ENCODE measurements at places on chromosomes 7 and 10.

DNA sequence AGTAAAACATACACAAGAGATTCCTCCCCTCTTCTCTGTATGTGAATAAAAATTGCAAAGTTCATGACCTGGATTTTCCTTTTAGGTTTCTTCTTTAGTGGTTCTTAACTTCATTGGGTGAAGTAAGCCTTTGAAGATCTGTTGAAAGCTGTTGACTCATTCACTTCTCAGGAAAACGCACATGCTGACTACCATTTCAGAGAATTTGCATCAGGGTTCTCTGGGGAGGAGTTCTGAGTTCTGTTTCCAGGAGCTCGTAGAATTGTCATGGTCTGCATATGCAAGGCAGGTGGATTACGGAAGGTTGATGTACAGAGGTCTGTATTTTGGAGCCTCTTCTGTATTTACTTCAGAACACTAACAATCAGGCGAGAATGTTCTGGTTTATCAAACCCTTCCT is 962 bp upstream of the SLC26A4 start:
- no peak for DNase-seq

GRCh38 chr7:95026421-95027072 is 119.2 kb downstream of the PPP1R9A start:
- DNase-seq: no peak

DNA sequence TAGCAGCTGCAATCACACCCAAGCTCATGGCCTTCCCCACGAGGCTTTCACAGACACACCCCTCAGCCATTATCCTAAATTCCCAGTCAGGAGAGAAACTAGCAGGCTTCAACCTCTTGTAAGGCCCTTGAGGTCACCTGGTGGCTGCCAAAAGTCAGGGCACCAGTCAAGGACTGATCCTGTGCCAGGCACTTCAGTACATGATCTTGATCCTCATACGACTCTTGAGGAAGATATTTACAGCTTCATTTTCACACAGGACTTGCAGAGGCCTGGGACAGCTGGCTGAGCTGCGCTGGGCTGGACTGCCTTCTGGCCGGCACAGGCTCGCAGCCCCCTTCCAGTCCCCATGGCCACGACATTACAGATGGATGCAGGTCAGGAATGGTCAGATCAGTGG is 8.8 kb downstream of the PDAP1 start:
- DNase-seq: no peak

- DNase-seq: no peak
Observed at GRCh38 chr7:55046582-55047342, 27.9 kb downstream of the EGFR start.

DNA sequence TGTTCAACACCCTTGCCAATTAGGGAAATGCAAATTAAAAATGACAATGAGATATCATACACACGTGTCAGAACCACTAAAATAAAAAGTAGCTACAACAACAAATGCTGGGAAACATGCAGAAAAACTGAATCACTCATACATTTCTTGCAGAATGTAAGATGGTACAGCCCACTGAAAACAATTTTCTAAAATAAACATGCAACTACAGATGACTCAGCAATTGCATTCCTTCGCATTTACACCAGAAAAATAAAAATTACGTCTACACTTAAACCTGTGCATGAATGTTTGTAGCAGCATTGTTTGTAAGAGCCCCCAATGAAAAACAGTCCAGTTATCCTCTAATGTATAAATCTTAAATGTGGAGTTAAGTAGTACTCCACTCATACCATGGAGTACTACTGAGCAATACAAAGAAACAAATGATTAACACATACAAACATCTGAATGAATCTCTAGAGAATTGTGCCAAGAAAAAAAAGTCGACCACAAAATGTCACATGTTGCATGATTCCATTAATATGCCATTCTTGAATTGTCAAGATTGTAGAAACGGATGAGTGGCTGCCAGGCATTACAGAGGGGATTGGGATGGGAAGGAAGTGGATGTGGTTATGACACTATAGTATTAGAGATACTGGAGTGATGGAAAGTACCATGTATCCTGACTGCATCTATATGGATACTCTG is 134.6 kb upstream of the NPSR1 start:
- DNase-seq: no peak

GRCh38 chr10:97312897-97313296 is 6.2 kb upstream of the FRAT1 start:
- DNase-seq: peak; percentile 26

DNA sequence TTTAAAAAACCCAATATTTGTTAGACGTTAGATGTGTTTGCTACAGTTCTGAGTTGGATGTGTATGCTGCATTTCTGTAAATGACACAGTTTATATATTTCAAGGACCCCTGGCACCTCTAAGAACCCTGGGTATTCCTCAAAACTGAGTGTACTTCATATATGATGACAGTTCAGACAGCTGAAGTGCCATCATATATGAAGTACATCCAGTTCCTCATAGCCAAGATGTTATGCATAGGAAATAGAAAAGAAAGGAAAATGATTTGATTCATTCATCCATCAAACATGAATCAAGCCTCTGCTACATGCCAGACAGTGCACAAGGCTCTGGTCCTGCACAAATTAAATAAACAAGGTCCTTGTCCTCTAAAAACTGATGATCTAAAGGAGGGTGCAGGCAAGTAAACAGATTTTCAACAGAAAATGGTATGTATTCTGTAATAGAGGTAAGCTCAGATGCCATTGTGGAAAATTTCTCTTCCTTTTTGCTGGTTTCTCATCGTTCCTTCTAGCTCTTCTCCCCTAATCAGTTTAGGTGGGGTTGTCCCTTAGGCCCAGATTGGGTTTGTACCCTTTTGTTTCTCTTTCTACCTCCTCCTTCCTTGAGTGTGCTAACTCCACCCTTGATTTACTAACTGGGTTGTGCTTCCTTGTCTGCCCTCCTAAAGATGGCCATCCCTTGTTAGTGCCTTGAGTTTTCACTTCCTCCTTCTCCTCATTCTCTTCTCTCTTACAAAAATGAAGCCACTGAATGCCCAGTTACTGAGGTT is 25.3 kb upstream of the SMIM30 start:
- no peak for DNase-seq

- DNase-seq: no peak
Observed at GRCh38 chr10:89734616-89735015, 33.2 kb downstream of the KIF20B start.

GRCh38 chr7:24501009-24501408 is 72.2 kb upstream of the PALS2 start:
- DNase-seq: no peak

DNA sequence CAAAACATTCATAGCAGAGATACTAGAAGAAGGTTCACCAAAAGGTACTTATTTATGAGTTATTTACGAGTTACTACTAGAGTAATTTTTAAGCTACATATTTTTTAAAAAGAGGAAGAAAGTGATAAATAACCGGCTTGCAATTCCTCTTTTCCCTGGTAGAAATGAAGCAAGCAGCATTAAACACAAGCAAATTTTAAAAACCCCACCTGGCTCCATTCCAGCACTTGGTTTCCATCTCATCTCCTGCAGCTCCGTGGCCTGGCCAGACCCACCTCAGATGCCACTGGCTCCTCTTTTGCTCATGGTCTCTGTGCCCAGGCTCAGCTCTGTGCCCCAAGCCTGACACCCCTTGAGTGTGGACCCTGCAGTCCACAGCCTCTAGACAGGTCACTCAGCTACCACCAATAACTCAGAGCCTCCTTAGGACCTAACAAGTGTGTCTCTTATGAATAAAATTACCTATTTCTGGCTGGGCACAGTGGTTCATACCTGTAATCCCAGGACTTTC is 479.5 kb downstream of the TNS3 start:
- peak; percentile 63 for DNase-seq

DNA sequence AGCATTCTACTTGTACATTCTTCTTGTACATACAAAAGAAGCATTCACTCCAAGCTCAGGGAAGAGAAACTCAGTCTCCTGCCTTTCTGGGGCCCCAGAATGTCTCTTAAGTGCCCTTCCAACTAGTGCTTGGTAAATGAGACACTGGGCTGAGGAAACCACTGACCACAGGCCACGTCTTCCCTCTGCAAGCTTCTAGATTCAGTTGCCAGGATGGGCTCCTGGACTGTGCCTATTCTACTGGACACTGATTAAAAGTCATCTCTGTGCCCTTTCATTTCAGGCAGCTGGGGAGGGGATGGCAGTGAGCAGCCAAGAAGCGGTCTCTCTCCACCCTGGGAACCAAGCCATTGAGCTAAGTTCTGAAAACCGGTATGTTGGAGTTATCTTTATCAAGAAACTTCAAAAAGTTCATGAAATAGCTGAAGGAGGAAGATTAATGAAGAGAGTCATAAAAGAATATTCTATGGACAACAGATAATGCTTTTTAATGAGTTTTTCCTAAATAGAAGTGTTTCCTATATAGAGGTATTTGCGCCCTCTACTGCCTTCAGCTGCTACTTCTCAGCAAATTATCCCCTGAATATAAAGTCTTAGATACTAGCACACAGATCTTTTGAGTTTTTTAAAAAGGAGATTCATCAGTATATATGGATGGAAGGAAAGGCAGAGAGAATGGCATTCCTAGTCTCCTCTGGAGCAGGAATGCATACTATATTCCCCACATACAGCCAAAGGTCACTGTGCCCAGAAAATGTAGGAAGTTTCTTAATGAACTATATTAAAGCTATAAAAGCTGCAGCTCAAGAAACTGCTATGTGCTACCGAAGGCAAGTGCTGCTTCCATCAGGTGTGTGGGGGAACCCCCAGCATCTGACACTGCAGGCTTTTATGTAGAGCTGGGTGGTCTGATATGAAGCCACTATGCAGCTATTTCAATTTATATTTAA is 8.4 kb upstream of the IFIT1B start:
- DNase-seq: peak; percentile 55

DNA sequence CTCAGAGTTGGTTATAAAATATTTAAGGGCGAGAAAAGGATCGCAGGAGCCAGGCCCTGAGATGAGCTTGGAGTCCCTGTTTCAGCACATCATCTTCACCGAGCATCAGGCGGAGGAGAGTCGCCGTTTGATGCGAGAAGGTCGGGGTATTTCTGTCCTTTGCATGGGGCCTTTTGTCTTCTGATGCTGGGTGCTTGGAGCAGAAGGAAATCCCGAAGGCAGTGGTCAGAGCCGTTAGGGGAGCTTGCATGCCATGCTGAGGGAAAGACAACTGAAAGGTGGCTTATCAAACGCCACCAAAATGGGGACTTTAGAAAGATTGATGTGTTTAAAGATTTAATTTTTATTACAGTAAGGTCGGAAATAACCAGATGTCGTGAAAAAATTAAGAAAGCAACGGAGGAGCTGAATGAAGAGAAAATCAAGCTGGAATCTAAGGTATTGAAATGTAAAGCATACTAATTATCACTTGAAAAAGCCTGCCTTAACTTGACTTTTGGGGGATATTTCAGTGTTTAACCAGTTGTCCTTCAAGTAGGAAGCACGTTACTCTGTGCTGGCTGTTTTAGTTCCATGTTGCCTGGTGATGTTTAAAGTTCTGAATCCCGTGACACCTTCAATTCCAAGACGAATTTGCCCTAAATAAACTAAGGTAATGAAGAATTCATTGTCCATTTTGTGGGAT is 845 bp downstream of the CCDC172 start:
- no peak for DNase-seq

- DNase-seq: no peak
Observed at GRCh38 chr7:11473807-11474424, 358.1 kb downstream of the THSD7A start.

DNA sequence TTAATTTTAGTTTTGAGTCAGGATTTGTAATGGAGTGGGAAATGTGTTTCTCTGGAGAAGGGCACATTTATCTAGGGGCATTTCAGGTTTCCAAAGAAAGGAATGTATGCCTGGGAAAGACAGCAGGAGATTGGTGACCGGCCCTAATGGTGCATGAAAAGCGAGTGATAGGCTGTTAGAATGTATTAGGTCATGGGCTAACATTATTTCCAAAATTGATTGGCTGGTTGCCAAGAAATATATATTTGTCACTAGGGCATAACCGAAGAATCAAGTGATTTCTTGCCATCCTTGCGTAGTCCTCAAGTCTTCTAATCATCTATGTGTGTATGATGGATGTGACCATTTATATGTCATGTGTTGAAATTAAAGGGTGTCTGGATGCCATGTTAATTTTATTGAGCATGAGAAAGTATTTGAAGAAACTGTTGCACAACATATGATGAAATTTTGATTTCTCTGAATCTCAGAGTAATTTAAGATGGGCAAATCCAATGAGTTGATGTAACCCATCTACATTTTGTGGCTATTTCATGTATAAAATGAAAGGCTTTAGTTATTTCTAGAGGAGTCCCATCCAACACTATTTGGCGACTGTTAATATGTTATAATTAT is 248.4 kb downstream of the BMPER start:
- DNase-seq: no peak

- DNase-seq: no peak
Observed at GRCh38 chr10:85032981-85033380, 704.6 kb downstream of the CCSER2 start.

DNA sequence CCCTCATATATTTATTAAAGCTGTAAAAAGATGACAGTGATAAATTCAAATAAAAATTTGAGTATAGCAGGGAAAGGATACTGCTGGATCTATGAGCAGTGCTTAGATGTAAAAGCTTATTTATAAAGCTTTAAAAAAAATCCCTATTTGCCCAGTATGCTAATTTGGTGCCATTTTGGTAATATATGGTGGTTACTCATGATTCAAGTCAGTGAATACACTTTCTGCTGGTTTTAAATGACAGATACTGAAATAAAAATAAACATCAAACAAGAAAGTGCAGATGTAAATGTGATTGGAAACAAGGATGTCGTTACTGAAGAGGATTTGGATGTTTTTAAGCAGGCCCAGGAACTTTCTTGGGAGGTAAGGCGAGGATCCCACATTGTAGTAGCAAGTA is 134.4 kb upstream of the SAMD8 start:
- no peak for DNase-seq

DNA sequence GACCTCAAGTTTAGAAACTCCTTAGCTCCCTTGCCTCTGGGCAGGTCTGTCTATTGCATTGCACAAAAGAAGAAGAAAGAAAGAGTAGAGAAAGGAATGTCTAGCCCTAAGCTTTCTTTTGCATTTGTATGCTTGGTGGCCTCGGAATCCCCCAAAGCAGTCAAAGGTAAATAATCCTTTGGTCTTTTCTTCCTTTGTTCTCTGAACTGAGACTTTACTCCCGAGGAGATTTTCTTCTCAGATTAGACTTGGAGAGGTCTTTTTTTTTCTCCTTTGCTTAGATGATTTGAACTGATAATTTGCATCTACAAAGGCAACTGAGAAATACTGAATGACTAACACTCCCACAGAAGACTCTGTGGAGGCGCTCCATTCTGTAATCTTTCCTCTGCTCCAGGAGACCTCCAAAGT is 93.2 kb downstream of the AKR1D1 start:
- DNase-seq: no peak

DNA sequence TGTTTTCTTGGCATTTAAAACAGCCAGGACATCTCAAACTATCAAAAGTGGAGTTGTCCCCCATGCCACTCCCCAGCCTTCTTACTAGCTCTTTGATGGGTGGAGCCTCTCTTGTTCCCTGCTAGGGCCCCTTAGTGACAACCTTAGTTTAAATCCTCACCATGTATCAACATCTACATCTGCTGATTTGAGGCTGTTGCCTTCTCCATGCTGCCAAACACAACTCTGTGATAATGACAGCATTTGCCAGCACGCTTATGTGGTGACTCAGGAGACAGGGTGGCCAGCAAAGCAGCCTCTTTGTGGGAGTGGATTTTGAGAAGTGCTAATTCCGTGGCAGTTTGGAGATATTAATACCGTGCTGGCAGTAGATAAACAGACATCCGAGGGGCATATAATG is 145.4 kb downstream of the LRRC4 start:
- peak; percentile 95 for DNase-seq
